ENCODE measurements at places on chromosomes 16 and 17.

GRCh38 chr16:87324411-87325275 is 7.5 kb upstream of the C16orf95 start:
- DNase-seq, result no peak

GRCh38 chr17:81117672-81118198 is 47.6 kb upstream of the PVALEF start:
- no peak for DNase-seq

DNA sequence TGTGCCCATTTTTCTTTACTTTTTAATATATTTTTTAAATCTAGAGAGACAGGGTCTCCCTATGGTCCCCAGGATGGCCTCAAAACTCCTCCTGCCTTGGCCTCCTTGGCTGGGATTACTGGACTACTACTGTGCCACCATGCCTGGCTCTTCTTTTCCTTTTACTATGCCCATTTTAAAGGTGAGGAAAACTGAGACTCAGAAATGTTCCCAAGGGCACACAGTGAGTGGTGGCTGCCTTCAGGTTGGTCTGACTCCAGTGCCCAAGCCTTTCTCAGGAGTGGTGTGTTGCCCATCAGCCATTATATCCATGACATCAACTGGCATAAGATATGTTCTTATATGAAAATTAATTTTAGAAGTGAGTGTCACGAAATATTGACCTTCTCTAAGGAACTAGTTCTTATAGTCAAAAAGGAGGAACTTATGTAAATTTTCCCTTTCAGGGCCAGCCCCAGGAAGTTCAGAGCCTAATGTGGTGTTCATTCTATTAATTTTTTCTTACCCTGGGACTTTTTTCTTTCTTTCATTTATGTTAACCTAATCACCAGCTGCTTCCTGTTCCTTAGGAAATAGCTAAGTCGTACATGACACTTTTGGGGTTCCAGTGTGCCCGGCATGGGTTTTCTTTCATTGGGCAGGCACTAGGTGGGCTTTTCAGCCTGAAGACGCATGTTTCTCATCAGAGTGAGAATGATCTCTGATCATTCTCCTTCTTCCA is 17.9 kb upstream of the SPN start:
- DNase-seq, result no peak

DNA sequence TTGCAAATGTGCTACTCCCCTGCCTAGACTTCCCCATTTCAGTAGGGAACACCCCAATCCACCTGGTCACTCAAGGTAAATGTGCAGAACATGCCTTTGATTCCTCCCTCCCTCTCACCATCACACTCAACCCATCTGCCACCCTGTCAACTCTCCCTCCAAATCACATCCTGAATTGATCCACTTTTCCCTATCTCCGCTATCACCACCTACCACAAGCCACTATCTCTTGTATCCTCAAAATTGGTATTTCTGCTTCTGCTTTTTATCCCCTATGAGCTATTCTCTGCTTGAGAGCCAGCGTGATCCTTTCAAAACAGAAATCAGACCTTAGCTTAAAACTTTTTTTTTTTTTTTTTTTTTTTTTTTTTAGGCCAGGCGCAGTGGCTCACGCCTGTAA is 5.4 kb upstream of the NOL11 start:
- no peak for DNase-seq

DNA sequence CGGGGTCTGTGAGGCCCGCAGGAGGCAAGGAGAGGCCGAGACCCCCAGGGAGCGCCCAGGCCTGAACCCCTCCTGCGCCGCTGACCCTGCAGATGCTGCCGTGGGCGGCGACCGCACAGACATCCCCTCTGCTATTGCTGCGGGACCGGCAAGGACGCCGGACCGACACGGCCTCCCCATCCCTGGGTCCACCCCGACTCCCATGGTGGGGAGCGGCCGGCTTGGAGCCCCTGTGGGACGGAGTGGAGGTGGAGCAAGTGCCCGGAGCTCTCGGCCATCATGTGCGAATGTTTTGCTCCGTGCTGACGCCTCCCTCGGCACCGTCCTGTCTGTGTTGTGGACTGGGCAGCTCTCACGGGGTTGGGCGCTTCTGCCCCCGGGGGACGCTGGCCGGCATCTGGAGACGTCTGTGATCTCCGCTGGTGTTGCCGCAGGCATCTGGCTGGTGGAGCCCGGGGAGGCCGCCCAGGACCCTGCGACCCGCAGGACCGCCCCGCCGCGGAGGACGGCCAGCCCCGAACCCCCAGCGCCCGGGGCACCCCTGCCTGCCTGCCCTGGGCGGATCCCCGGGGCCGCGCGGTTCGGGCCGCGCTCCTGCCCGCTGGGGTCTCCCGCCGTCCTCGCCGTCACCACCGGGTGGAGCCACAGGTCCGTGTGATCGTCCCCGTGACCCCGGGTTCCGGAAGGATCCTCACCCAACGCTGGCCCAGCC is 12.8 kb upstream of the GNG13 start:
- no peak for DNase-seq

DNA sequence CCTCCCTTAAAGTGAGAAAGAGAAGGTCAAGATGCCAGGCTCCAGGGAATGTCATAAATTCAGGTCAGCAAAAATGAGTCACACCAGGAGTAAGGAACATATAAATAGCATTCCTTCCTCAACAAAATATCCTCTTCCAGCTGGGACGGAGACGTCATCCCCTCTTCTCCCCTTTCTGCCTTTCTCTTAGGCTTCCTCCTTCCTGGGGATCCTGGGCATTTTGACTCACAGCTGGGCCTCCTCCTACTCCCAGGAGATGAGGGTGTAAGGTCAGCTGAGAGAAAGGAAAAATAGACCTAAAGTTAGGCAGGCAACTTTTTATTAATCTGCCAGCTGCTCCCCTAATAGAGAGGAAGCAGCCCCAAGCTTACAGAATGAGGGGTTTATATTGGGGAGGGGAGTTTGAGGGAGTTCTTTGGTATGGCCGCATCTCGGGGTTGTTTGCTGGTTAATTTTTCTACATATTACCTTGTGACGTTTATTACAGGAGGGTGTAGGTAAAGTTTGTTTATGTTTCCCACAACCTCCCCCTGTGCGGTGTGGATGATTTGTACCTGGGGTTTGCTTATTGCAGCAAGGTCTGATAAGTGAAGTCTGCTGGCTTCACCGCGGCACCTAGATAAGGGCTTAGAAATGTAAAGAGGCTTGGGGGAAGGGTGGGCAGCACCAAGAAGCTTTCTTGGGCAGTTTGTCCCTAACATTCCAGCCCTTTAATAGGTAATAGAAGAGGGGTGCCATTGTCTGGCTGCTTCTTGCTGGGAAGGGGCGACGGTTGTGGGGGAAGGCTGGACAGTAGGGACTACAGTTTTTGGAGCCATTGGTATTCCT is 7.1 kb upstream of the ZNF747 start:
- no peak for DNase-seq

- no peak for DNase-seq
Observed at GRCh38 chr17:75824050-75824552, 20.1 kb downstream of the UNC13D start.
